Activated naive CD8-positive, alpha-beta T cell treated with anti-CD3 and anti-CD28 coated beads, Interleukin-2, amount 10 ng/mL, durations not matched to agents 7 days and 5 days (primary cell): ENCODE measurements at places on chromosomes 6 and 20. TPM values are rescaled to one million over a fixed set of nuclear protein-coding genes. Genes with fewer than 3 reads are reported as not detected.

PGBD1 gene
- 3.4 TPM for total RNA-seq

BPI gene
- not detected for total RNA-seq

LY6G6F gene
- total RNA-seq: not detected

PBOV1 gene
- total RNA-seq: not detected

DNA sequence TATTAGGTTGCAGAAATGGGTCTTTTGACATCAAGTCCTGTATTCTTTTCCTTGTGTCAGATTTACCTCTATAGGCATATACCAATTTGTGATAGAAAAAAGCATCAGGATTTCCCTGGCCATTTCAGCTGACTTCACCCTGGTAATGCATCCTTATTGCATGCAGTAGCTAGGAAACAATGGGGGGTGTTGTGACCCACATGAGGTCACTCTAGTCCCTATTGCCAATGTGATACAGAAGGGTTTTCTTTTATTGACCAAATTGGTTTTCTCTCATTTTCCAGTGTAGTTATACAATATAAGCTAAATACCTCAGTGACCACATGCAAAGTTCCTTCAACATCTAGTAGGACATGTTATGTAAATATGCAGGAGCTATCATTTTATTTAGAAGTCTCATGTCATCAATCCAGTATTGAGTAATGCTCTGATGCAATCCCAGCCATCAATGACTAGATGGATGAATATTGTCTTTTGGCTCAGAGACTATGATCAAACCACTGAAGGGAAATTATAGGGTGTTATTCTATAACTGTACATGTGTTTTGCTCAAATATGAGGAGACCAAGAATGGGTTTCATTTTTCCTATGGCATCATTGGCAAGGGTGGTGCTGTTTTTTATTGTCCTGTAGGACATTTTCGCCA, 177.7 kb downstream of the KLHL32 start:
- DNase-seq: no peak

DNA sequence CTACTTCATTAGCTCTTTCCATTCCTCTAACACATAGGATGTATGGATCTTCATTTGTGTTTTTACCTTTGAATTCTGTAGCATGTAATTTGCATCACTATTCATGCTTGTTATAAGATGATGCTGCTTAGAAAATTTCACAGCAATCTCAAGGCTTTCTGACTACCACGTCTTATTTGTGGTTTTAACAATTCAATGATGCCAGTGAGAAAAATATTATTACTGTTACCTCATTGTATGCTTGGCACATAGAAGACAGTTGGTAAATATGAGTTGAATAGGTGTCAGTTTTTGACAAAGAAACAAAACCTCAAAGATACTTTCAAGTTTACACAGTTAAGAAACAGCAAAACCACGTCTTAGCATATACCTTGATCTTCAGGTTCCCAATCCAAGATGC, 428.6 kb downstream of the TFAP2A start:
- no peak for DNase-seq

- no peak for DNase-seq
Observed at GRCh38 chr20:19929481-19930145, 87.5 kb upstream of the NAA20 start.

CRISP2 gene
- not detected for total RNA-seq

TRAPPC3L gene
- not detected for total RNA-seq

DNA sequence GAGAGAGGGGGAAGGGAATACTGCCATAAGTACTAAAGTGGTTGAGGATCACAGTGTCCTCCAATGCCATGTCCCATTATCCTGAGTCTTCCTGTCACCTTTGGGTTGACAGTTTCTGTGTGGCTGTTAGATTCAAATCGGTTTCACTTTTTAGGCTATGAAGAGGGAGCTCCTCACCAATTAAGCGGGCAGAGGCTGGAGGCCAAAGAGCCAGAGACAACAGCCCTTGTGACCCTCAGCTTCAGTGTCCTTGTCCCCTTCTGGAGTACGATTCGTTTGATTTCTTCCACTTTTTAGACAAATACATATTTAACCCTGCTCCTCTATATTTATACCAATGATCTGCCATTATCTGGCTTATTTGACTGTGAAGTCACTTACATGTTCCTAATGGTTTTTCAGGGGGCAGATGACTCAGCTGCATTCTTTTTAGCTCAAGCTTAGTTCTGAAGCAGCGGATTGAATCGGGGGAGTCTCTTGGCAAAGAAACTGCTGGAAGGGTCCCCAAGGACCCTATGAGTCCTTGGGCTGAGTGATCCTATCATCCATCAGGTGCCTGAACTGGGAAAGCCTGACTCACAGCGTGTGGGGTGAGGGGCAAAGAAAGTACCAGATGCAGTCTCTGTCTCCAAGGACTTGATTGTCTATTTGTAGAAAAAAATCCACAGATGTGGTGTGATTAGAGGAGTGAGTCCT, 18.2 kb downstream of the FERMT1 start:
- DNase-seq: no peak

C4A gene
- 6.7 TPM for total RNA-seq

- DNase-seq: no peak
Observed at GRCh38 chr6:143064951-143065683, 4.4 kb downstream of the AIG1 start.

OR2J3 gene
- not detected for total RNA-seq

GRCh38 chr6:112502351-112503090, 155.4 kb downstream of the RFPL4B start:
- no peak for DNase-seq

DNA sequence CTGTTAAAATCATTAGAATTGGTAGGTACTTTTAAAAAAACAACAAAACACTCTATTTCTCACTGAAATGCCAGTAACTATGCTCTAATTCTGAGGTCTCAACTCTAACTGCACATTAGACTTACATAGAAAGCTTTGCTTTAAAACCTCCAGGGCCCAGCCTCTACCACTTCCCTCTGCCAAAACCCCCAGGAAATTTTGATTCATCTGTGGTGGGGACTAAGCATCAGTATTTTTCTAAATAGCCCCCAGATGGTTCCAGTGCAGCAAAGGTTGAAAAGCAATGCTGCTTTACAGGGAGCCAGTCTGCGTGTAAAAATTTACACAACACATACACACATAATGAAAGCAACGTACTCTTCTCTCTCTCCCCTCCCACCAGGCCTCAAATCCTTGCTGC, 3.8 kb downstream of the TBC1D32 start:
- DNase-seq: no peak

ZKSCAN8 gene
- 30.7 TPM for total RNA-seq

DNA sequence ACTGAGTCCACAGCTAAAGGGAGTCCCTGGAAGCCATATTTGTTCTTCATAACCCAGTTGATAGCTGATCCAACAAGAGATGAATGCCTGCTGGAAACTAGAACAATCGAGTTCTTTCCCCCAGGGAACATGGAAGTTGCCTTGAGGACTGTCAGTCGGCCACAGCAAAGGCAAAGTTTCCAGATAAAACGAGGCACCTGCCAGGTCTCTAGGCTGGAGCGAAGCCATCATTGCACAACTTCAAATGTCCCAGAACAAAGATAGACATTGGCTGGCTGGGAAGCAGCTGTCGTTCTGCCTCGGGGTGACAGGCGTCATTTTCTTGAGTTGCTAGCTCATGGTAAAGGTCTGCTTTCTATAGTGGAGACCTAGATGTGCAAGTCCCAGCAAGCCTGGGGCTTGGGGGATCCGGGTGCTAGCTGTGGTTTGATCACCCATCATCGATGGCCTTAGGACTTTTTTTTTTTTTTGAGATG, 184.4 kb upstream of the ZNF217 start:
- no peak for DNase-seq

LTB gene
- total RNA-seq: 426 TPM

PGC gene
- total RNA-seq: not detected
